Left colon (tissue), 2 donors: ENCODE measurements at places on chromosomes 12 and 14.

GRCh38 chr14:65599375-65599774, 186.8 kb downstream of the FUT8 start:
- no peak for DNase-seq

DNA sequence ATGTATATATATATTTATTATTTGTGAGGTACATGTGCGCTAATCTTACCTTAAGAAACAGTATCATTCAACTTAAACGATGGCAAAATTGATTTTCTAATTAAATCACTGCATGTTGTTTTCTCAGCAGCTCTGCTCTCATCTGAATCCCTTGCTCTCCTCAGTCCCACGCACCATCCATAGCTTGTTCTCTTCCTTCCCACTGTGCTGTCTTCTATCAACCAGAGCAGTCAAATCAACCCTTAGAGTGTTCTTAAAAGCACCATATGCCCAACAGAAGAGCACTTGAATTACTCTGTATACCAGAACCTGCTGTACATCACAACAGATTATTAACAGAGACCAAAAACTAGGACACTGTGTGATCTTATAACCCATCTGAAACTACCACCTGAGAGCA, 209.4 kb upstream of the G2E3 start:
- DNase-seq: no peak

- DNase-seq: no peak
Measured at GRCh38 chr12:92722897-92723296, 20.1 kb downstream of the PLEKHG7 start.

- no peak for DNase-seq
Measured at GRCh38 chr14:92473261-92473968, 40.2 kb upstream of the RIN3 start.

GRCh38 chr14:71521238-71522135, 410.7 kb upstream of the RGS6 start:
- no peak for DNase-seq

DNA sequence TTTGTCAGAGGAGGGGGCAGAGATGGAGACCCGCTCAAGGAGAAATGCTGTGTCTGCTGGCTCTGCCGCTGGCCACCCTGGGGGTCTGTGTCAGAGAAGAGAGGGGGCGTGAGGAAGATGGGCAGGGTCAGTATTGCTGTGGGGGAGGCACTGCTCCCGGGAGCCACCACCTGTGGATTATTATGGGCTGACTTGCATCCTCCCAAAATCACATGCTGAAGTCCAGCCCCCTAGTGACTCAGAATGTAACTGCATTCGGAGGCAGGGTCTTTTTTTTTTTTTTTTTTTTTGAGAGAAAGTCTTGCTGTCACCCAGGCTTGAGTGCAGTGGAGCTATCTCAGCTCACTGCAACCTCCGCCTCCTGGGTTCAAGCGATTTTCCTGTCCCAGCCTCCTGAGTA, 12.3 kb downstream of the ABCD4 start:
- no peak for DNase-seq
